Glutamatergic neuron (in vitro differentiated cells): ENCODE measurements at places on chromosomes 1 and 21.

GRCh38 chr1:64935551-64936155 is 30.7 kb downstream of the JAK1 start:
- no peak for DNase-seq

GRCh38 chr1:211642870-211643269 is 32.6 kb downstream of the NEK2 start:
- no peak for DNase-seq

- no peak for DNase-seq
Observed at GRCh38 chr1:1254667-1254998, 8.1 kb upstream of the C1QTNF12 start.

DNA sequence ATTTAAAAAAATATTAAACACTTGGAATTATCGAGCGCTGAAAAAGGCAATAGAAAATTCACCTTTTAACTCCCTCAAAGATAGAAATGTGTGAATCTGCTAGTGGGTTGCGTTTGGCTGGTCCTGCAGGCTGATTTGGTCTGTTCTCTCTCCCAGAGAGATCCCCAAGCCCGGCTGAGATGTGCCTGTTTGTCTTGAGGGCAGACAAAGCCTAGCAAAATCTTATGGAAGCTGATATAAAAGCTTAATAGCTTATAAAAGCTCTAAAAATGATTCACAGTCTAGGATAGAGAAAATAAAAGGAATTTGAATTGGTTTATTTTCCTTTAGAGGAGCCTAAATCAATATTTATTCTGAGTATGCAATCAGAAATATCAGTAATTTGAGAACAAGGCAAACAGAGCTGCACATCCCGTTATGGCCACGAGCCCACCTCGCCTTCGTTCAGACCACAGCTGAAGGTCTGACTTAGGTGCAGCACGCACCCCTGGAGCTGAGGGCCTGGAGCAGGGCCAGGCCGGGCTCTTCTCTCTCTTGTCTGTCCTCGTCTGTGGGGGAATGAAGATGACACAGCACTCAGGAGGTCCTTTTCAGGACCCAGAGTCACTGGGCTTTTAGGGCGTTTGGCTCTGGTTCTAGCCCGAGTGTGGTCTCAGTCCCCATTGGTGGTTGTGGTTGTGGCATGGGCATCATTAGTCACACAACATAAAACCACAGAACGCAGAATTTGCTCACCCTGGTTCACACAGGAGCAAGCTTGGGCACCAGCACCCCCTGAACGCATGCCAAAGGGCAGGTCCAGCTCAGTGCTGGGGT is 18.6 kb downstream of the PDE9A start:
- DNase-seq = no peak

- no peak for DNase-seq
Observed at GRCh38 chr21:25870084-25870483, 135.3 kb downstream of the GABPA start.
